ENCODE measurements at places on chromosomes 16 and 17. TPM values are rescaled to one million over a fixed set of nuclear protein-coding genes. Genes with fewer than 3 reads are reported as not detected.

Gene LDHD
- total RNA-seq: 89.2 TPM

Gene CCDC144A
- 3.4 TPM for total RNA-seq

Gene OR2C1
- not detected for total RNA-seq

Gene ATP2A3
- 276 TPM for total RNA-seq

Gene CCL17
- total RNA-seq: not detected

Gene CDRT4
- 6.6 TPM for total RNA-seq

Gene DLG4
- total RNA-seq: 4.0 TPM

Gene IL32
- 865 TPM for total RNA-seq

Gene GGA2
- 42.6 TPM for total RNA-seq

Gene CACNG1
- total RNA-seq: not detected

Gene PMP22
- total RNA-seq: 22.5 TPM

Gene FAAP100
- 28.8 TPM for total RNA-seq

Gene RAC3
- total RNA-seq: 4.2 TPM

Gene NF1
- 61.4 TPM for total RNA-seq

Gene MEOX1
- total RNA-seq: 1.2 TPM

Gene SCGB1C2
- not detected for total RNA-seq

Gene CACNG4
- 0.25 TPM for total RNA-seq

Gene KIF18B
- 3.0 TPM for total RNA-seq

Gene C16orf74
- total RNA-seq: 1.6 TPM

Gene DNAI2
- total RNA-seq: not detected

Gene ARHGAP23
- total RNA-seq: 11.3 TPM

Gene FBXL16
- 3.1 TPM for total RNA-seq

Gene KRTAP2-1
- not detected for total RNA-seq

Gene VTN
- total RNA-seq: not detected

Gene INO80E
- total RNA-seq: 73.7 TPM

Gene PLXDC1
- total RNA-seq: 5.0 TPM

Gene FOXO3B
- total RNA-seq: 1.5 TPM

Gene KCNJ12
- 0.84 TPM for total RNA-seq

Gene TNFRSF17
- total RNA-seq: 0.70 TPM

Gene ABCA8
- 15.6 TPM for total RNA-seq

Gene TMEM132E
- not detected for total RNA-seq

Gene YBX2
- total RNA-seq: 23.6 TPM

Gene HSPB9
- not detected for total RNA-seq

Gene PLA2G10
- 39.1 TPM for total RNA-seq

Gene SLC22A31
- 0.34 TPM for total RNA-seq

Gene NPIPA8
- 0.59 TPM for total RNA-seq

Gene EMP2
- total RNA-seq: 107 TPM

Gene RND2
- total RNA-seq: 0.15 TPM

Gene CBFA2T3
- 10.5 TPM for total RNA-seq

Gene MYH3
- 1.6 TPM for total RNA-seq

Gene KRTAP1-5
- not detected for total RNA-seq

Gene KIF19
- 2.1 TPM for total RNA-seq

Gene CD79B
- 4.0 TPM for total RNA-seq

Gene WSB1
- total RNA-seq: 91.9 TPM

Gene TTC19
- total RNA-seq: 53.6 TPM

Gene HOXB9
- total RNA-seq: 35.9 TPM

Gene MYH8
- not detected for total RNA-seq

Gene MPP3
- 4.0 TPM for total RNA-seq

Gene TEX14
- 0.06 TPM for total RNA-seq

Gene KRTAP2-2
- not detected for total RNA-seq

Gene MLKL
- 24.4 TPM for total RNA-seq

Gene NOD2
- total RNA-seq: 0.61 TPM

Gene SPN
- total RNA-seq: 3.5 TPM

Gene CASKIN1
- total RNA-seq: 0.11 TPM

Gene CLDN9
- total RNA-seq: 0.42 TPM

Gene RUNDC3A
- total RNA-seq: 0.46 TPM

Gene BCO1
- 5.1 TPM for total RNA-seq

Gene SLC52A1
- total RNA-seq: 2.5 TPM

Gene CCL8
- total RNA-seq: not detected

Gene MT4
- not detected for total RNA-seq

All from left colon (tissue), 2 donors.